HS-27A (cell line): ENCODE measurements at places on chromosomes 3 and 15.

DNA sequence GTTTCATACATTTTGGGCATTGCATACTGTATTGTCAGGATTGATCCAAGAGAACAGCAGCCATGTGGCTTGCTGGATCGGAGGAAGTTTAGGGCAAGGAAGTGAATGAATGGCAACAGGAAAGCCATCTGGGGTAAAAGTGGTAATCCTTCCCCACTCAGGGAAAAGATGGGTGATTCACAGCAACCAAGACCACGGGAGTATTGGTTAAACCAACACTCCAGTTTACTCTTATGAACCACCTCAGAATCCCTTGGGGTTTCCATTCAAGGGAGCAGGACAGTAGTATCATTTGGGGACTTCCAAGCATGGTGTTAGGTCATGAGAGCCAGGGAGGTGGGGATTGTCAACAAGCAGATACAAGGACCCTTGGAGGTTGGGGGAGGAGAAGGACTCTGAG is 25.2 kb upstream of the ZBTB38 start:
- no peak for DNase-seq

DNA sequence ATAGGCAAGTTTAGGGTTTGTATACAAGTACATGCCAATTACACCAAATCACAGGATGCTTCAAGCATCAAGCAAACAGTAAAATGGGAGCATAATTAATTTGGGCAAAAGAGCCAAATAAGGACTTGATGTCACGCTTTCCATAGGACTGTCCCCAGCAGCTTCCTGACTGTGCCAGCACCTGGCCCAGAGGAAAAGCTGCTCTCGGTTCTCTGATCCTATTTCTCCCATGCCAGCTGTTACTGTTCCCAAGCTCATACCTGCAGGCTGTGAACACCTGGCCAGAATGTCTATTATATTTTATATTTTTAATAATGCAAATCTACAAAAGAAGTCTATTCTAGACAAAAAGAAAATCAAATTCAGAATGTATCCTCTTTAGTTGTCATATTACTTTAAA is 12.2 kb downstream of the ZXDC start:
- no peak for DNase-seq

DNA sequence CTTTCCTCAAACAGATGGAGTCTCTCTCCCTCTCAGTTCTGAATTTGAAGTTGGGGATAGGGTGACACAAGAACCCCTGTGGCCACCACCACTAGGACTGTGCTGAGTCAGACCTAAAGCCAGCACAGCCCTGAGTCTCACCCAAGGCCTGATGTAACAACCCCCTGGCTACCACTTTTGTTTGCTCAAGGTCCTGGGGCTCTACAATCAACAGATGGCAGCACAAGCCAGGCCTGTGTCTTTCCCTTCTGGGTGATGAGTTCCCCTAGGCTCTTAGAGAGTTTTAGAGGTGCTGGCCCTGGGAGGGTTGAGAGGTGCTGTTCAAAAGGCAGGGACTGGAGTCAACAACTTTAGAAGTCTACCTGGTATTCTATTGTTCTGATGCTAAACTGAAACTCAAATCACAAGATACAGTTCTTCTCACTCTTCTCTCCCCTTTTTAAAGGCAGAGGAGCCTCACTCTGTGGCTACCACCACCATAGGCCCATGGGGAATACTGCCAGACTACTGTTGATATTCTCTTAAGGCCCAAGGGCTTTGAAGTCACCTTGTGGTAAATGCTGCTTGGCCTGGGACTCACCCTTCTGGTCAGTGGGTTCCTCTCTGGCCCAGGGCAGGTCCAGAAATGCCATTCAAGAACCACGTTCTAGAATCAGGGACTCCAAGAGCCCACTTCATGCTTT is 6.5 kb downstream of the OR5K4 start:
- no peak for DNase-seq

GRCh38 chr15:66789029-66790025 is 87.3 kb downstream of the SMAD6 start:
- no peak for DNase-seq

DNA sequence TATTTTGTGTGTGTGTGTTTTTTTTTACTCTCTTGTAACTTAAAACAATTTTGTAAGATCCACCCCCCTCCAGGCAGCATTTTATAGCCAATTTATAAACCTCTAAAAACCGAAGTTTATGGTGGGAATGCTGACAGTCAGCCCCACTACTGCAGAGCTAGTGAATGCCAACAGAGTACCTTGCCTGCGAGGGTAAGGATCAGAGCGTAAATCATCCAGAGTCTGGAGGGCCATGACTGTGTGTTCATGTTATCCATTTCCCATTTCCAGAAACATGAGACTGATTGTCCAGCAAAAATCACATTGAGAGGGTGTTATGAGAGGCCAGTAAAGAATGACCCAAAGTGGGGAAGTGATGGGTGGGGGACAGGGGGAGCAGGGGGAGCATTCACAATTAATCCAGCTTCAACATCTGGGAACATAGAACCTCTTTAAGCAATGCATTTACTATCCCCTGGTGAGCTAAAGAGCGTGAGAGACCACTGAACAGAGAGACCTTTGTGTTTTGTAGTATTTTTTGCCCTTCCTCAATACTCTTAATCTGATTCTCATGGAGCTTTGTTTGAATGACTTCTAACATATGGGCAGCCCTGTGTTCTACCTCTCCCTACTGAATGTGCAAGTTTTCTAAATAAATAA is 464.5 kb downstream of the RBMS3 start:
- DNase-seq, result no peak

GRCh38 chr3:53834429-53835095 is 11.7 kb downstream of the CHDH start:
- DNase-seq, result no peak

DNA sequence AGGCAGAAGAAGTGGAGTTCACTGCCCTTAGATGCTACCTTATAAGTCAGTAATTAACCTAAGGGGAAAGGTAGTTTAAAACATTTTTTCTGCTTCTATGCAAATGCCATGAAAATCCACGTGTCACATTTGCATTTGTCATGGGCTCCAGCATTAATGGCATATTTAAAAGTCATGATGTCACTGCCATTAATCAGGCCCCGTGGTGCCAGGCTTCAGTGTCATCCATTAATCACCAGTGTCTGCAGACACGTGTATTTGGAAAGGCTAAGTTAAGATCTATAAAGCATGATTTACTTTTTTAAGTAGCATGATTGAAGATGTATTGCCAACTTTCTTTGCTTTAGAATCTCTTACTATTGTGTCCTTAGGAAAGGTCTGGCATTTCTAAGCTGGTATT is 857.8 kb downstream of the TUSC7 start:
- no peak for DNase-seq

- DNase-seq, result no peak
These were observed 217.4 kb upstream of the EOMES start for GRCh38 chr3:27939521-27939920.

- DNase-seq, result no peak
These were observed 137.6 kb downstream of the GOLIM4 start for GRCh38 chr3:167958141-167958540.

DNA sequence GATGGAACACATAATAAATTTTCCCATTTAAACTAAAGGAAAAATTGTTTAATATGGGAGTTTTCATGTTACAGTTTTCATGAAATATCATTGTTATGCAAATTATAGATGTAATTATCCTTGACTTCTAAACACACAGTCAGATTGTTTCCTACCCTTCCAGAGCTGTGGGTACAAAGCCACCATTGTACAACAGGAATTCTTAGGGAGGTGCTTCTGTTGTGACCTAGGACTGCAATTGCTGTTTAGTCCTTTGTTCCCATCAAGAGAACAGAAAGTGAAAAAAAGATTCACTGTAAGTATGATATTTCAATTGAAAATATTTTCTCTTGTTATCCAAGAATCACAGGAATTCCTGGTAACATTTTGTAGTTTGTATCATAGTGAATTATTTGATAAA is 455.3 kb upstream of the NAALADL2 start:
- no peak for DNase-seq

GRCh38 chr3:134312072-134312872 is 61.6 kb upstream of the RYK start:
- DNase-seq, result peak; percentile 84

- DNase-seq, result no peak
These were observed 43.9 kb downstream of the ADCY5 start for GRCh38 chr3:123405021-123405420.

DNA sequence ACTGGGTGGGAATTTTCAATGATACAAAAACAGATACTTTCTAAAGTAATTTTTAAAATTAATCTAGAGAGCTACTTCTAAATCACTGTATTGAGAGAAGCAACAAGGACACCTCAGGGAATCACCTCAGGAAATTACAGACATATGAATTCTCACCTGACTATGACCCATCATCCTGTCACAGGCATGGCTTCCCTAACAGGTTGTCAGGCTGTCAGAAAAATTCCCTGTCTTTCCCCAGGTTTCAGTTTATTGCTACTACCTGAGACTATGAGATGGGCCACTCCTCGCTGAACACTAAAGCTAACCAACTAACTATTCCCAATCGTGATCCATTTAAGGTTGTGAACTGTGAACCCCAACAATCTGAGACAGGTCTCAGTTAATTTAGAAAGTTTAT is 66.1 kb downstream of the CD200 start:
- no peak for DNase-seq

- no peak for DNase-seq
These were observed 92.3 kb downstream of the RAP2B start for GRCh38 chr3:153254361-153254760.

- DNase-seq, result no peak
These were observed 36.5 kb downstream of the OXNAD1 start for GRCh38 chr3:16301507-16301906.

DNA sequence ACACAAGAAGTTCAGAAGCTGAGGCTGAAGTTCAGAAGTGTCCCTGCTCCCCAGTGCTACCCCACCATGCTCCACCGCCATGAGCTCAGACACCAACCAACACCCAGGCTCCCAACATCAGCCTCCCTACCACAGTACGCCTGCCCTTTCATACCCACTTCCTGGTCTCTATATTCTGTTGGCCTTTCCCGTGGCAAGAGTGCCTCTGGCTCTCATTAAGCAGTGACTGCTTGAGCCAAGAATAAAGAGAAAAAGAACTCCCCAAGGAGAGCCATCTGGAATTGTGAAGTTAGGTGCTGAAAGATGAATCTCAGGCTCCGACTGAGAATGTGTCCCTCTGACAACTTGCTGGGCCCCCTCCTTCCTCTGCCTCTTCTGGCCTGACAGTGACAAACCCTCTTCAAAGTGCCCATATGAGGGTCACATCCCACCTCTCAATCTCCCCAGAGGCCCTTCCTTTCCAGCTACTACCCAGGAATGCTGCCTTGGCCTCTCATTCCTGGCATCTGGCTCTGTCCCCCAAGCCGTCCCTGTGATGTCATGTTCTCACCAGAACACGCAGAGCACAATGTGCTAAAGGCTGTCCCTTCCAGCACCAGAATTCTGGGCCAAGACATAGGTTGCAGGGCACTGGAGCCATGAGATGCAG is 306.8 kb downstream of the NTRK3 start:
- DNase-seq, result no peak

- no peak for DNase-seq
These were observed at the start of gene CALML4 for GRCh38 chr15:68204776-68205557. Gene CALML4, minus strand, starts transcription at chr15:68205332. Its CDS starts 85 bp downstream, at chr15:68205247.

DNA sequence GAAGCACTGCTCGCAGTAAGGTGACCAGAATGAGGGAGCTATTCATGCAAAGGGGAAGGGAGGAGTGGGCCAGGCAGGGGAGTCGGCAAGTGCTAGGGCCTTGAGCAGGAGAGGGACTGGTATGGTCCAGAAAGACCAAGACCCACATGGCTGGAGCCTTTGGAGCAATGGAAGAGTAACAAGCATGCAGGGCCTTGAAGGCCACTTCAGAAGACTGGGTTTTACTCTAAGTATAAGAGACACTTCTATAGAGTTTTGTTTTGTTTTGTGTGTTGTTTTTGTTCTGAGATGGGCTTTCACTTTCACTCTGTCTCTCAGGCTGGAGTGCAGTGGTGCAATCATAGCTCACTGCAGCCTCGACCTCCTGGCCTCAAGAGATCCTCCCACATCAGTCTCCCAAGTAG is 42.0 kb downstream of the BFSP2 start:
- no peak for DNase-seq

- DNase-seq, result no peak
These were observed 76.7 kb downstream of the ADAMTS17 start for GRCh38 chr15:100264994-100265640.

DNA sequence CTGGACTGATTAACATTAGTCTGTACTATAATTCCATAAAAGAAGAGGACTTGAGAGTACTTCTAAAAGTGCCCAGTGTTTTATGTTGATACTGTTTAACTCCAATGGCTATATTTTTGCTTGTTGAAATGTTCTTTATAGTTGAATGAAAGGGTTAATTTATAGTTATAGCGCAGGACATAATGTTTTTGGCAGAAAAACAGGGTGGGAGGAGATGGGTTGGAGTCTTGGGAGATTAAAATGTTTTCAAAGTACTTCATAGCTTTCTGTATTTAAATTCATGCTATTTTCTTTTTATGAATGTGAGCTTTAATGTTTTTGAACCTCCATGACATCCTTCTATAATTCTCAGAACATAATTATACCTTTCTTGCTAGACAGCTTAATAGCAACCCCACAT is 108.2 kb downstream of the CNTN3 start:
- no peak for DNase-seq

- DNase-seq, result no peak
These were observed 93.7 kb upstream of the UBE3A start for GRCh38 chr15:25532269-25533140.

- DNase-seq, result no peak
These were observed 70.1 kb downstream of the ZNF609 start for GRCh38 chr15:64530472-64530871.

GRCh38 chr3:88408935-88409334 is 259.2 kb downstream of the C3orf38 start:
- no peak for DNase-seq

DNA sequence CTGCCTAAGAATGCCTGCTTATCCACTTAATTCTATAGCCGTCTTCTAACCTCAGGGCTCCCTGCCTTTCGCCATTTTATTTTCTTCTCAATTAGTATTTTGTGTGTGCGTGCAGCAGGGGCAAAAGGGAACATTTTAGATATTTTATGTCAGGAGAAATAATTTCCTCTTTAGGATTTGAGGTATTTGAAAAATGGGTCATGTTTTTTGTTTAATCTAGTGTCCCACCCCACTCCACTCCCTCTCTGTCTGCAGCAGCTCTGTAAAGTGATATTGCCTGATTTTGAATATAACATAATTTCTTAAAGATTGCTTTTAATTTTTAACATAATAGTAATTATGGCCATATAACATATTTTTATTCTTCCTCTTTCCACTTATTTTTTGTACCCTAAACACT is 593.2 kb upstream of the DPPA4 start:
- DNase-seq, result peak; percentile 8

DNA sequence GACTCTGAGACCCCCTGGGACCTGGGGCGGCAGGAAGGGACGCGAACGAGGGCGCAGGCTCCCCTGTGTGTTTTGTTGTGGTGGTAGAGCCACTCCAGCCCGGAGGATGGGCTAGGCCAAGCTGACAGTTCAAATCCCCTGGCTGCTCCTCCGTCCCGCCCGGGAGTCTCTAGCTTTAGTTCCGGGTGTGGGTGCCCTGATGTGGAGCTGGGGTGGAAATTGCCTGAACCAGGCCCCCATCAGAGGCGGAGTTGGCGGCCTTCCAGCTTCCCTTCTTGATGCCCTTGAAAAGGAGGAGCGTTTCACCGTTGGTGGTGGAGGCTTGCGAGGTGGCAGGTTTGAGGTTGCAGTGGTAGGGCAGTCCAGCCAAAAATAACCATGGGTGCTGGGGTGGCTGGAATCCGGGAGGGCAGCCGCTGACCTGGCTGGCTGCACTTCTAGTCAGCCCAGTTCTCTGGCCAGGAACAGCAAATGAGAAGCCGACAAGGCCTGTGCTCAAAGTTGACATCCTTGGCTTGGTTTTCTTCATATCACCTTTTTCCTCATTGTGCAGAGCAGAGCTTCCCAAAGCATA is 817 bp downstream of the CLK3 start:
- peak; percentile 57 for DNase-seq

GRCh38 chr15:57662091-57662744 is 44.3 kb upstream of the POLR2M start:
- DNase-seq, result no peak

- DNase-seq, result no peak
These were observed 12.7 kb downstream of the TKT start for GRCh38 chr3:53243165-53243564.
